Activated T-helper 17 cell treated with anti-CD3 and anti-CD28 coated beads, Interleukin-2, amount 50 U/mL, for 72 hours (primary cell): ENCODE measurements at places on chromosomes 11 and 22.

GRCh38 chr11:67611165-67611564 is 4.4 kb downstream of the NDUFV1 start:
- ATAC-seq = no peak
- H3K36me3 ChIP-seq = peaks cover 32% of the 10 kb centered on the region
- no peak overlapping the region for H3K4me3 ChIP-seq

- peaks cover 14% of the 10 kb centered on the region for H3K27me3 ChIP-seq
- no peak overlapping the region for H3K4me3 ChIP-seq
- peaks cover 11% of the 10 kb centered on the region for H3K4me1 ChIP-seq
These were observed 50.9 kb downstream of the ENDOD1 start for GRCh38 chr11:95140397-95141033.

- no peaks in the 10 kb centered on the region for H3K27me3 ChIP-seq
- H3K36me3 ChIP-seq = no peaks in the 10 kb centered on the region
- peak overlapping the region; percentile 25 for H3K27ac ChIP-seq
- H3K4me1 ChIP-seq = peaks cover 22% of the 10 kb centered on the region
These were observed 17.7 kb upstream of the SYTL2 start for GRCh38 chr11:85828640-85828978.

GRCh38 chr11:83599066-83599465 is 312.9 kb upstream of the CCDC90B start:
- ATAC-seq = no peak
- H3K4me3 ChIP-seq = no peak overlapping the region
- no peaks in the 10 kb centered on the region for H3K36me3 ChIP-seq
- no peak overlapping the region for H3K27ac ChIP-seq
- no peaks in the 10 kb centered on the region for H3K4me1 ChIP-seq

GRCh38 chr11:108966978-108967377 is 302.1 kb downstream of the DDX10 start:
- H3K27ac ChIP-seq = peak overlapping the region; percentile 21
- H3K36me3 ChIP-seq = no peaks in the 10 kb centered on the region
- H3K4me3 ChIP-seq = no peak overlapping the region
- no peak for ATAC-seq
- no peaks in the 10 kb centered on the region for H3K4me1 ChIP-seq

- no peaks in the 10 kb centered on the region for H3K27me3 ChIP-seq
- peak overlapping the region; percentile 92 for H3K27ac ChIP-seq
- peaks cover 44% of the 10 kb centered on the region for H3K36me3 ChIP-seq
- H3K4me1 ChIP-seq = peaks cover 20% of the 10 kb centered on the region
- H3K4me3 ChIP-seq = peak overlapping the region; percentile 95
These were observed 2.1 kb downstream of the CORO1B start for GRCh38 chr11:67441098-67441563.

DNA sequence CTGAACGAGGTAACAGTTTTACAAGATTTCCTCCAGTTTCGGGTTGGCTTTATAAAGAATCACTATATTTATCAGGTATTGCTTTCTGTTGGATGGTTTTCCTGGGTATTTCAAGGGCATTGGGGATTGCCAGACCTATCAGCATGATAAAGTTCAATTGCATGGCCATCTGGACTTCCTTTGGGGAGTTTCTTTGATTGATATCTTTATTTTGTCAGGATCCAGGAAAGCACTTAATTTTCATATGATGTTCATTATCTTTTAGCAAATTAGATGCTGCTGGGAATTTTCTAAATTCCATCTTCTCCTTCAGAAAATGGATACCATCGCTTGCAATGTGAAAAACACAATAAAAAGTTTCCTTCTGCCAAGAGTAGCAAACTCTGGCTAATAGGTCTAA is 21.2 kb downstream of the RFPL2 start:
- H3K27me3 ChIP-seq = peaks cover 5% of the 10 kb centered on the region
- H3K4me3 ChIP-seq = no peak overlapping the region
- H3K36me3 ChIP-seq = no peaks in the 10 kb centered on the region
- no peak overlapping the region for H3K27ac ChIP-seq
- H3K4me1 ChIP-seq = no peaks in the 10 kb centered on the region

- H3K36me3 ChIP-seq = no peaks in the 10 kb centered on the region
- H3K27me3 ChIP-seq = no peaks in the 10 kb centered on the region
- no peaks in the 10 kb centered on the region for H3K4me1 ChIP-seq
- no peak overlapping the region for H3K4me3 ChIP-seq
These were observed 1.7 kb upstream of the CHCHD10 start for GRCh38 chr22:23769321-23769965.

- H3K36me3 ChIP-seq = no peaks in the 10 kb centered on the region
- H3K4me3 ChIP-seq = no peak overlapping the region
- H3K27me3 ChIP-seq = peaks cover 3% of the 10 kb centered on the region
- no peak for ATAC-seq
- no peak overlapping the region for H3K27ac ChIP-seq
- H3K4me1 ChIP-seq = no peaks in the 10 kb centered on the region
These were observed 6.1 kb upstream of the ELF5 start for GRCh38 chr11:34519595-34520235.

DNA sequence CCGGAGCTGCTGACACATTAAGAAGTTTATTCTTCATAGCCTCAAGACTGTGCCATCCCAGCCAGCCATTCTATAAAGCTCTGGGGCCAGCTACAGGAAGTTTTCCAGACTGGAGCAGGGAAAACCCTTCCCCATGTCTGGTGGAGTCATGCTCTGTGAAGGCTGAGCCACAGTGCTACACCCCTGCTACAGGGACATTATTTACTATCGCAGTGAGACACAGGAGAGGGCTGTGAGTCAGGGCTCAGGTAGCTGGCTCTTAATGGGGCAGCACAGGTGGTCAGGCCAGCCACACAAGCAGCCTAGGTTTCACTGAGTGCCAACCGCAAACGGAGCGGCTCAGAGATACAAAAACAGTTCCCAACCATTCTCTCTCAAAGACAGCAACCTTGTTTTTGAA is 12.1 kb downstream of the HPS4 start:
- H3K27me3 ChIP-seq = no peaks in the 10 kb centered on the region
- H3K27ac ChIP-seq = no peak overlapping the region
- ATAC-seq = no peak
- peaks cover 96% of the 10 kb centered on the region for H3K36me3 ChIP-seq

GRCh38 chr22:27050771-27051170 is 393.4 kb downstream of the MIAT start:
- H3K4me1 ChIP-seq = no peaks in the 10 kb centered on the region
- ATAC-seq = no peak
- no peak overlapping the region for H3K4me3 ChIP-seq
- H3K36me3 ChIP-seq = no peaks in the 10 kb centered on the region
- no peak overlapping the region for H3K27ac ChIP-seq

DNA sequence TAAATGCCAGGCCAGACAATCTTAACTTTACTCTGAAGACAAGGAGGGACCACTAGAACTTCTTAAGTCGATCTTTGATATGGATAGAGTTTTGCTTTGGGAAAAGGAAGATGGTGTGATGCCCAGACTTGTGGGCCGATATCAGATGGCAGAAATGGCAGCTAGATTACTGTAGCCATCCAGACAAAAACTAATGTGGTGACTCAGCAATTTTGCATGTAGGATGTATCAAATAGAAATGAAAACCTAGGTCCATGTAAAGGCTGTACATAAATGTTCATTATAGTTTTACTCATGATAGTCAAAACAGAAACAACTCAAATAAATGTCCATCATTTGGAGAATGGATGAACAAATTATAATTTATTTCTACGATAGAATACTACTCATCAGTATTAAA is 121.5 kb downstream of the APIP start:
- H3K36me3 ChIP-seq = no peaks in the 10 kb centered on the region
- H3K27me3 ChIP-seq = peaks cover 14% of the 10 kb centered on the region
- H3K4me1 ChIP-seq = no peaks in the 10 kb centered on the region
- no peak overlapping the region for H3K4me3 ChIP-seq
- H3K27ac ChIP-seq = no peak overlapping the region
- no peak for ATAC-seq

GRCh38 chr22:42277988-42278776 is 7.7 kb upstream of the TCF20 start:
- H3K36me3 ChIP-seq = no peaks in the 10 kb centered on the region
- H3K27ac ChIP-seq = no peak overlapping the region
- no peak overlapping the region for H3K4me3 ChIP-seq
- no peaks in the 10 kb centered on the region for H3K4me1 ChIP-seq
- H3K27me3 ChIP-seq = no peaks in the 10 kb centered on the region

DNA sequence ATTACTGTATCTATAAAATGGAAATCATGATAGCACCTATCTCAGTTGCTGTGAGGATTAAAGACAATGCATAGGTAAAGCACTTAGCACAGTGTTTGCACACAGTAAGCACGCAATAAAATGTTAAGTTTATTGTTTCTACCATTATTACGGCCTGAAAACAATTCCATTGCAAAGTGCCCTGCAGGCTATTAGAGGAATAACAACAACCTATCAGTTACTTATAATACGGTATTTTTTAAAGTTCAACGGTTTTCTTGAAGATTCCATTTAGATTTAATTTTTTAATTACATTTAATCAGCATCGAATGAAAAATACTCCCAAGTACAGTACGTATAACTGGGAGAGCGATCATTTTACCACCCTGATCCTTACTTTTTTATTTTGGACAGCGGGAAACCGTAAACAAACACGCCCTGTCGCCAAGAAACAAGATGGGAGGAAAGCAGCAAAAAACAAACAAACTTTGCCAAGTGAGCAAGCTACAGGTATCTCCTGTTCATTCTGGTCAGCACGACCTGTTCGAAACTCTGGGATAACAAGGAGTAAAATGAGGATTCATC is 893 bp downstream of the SLC36A4 start:
- peak overlapping the region; percentile 98 for H3K27ac ChIP-seq
- H3K4me3 ChIP-seq = peak overlapping the region; percentile 97
- ATAC-seq = no peak
- peaks cover 14% of the 10 kb centered on the region for H3K4me1 ChIP-seq
- H3K27me3 ChIP-seq = no peaks in the 10 kb centered on the region
- H3K36me3 ChIP-seq = peaks cover 6% of the 10 kb centered on the region

GRCh38 chr11:10322830-10323792 is 18.2 kb downstream of the ADM start:
- peak; percentile 78 for ATAC-seq
- peaks cover 13% of the 10 kb centered on the region for H3K27me3 ChIP-seq
- H3K27ac ChIP-seq = peak overlapping the region; percentile 97

- H3K36me3 ChIP-seq = no peaks in the 10 kb centered on the region
- no peaks in the 10 kb centered on the region for H3K4me1 ChIP-seq
- peaks cover 24% of the 10 kb centered on the region for H3K27me3 ChIP-seq
- no peak overlapping the region for H3K4me3 ChIP-seq
These were observed 21.1 kb upstream of the LRRC55 start for GRCh38 chr11:57160665-57161064.

- H3K27me3 ChIP-seq = peaks cover 20% of the 10 kb centered on the region
- no peak overlapping the region for H3K27ac ChIP-seq
- H3K4me1 ChIP-seq = no peaks in the 10 kb centered on the region
These were observed 363.0 kb downstream of the CTTN start for GRCh38 chr11:70761094-70761907.

DNA sequence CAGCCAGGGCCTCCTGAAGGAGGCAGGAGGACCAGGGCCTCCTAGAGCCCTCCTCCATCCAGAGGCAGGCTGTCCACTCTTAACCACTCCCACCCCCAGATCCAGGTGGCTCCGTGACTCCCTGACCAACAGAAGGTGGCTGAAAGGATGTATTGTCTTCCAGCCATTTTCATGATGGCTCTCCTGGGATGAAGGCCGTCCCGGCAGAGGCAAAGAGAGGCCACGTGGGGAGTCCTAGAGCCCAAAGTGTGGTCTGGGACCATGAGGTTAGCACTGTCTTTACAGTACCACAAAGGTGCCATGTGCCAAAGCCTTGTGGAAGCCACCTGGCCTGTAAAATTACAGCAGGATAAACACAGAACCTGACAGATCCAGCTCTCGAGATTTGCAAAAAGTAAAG is 42.3 kb downstream of the DUSP8 start:
- peaks cover 3% of the 10 kb centered on the region for H3K36me3 ChIP-seq
- no peak for ATAC-seq
- H3K27ac ChIP-seq = no peak overlapping the region

GRCh38 chr11:96094156-96094555 is 170.2 kb upstream of the MTMR2 start:
- H3K36me3 ChIP-seq = peaks cover 42% of the 10 kb centered on the region
- H3K4me3 ChIP-seq = peak overlapping the region; percentile 21
- peaks cover 20% of the 10 kb centered on the region for H3K4me1 ChIP-seq
- ATAC-seq = no peak
- no peaks in the 10 kb centered on the region for H3K27me3 ChIP-seq
- no peak overlapping the region for H3K27ac ChIP-seq

DNA sequence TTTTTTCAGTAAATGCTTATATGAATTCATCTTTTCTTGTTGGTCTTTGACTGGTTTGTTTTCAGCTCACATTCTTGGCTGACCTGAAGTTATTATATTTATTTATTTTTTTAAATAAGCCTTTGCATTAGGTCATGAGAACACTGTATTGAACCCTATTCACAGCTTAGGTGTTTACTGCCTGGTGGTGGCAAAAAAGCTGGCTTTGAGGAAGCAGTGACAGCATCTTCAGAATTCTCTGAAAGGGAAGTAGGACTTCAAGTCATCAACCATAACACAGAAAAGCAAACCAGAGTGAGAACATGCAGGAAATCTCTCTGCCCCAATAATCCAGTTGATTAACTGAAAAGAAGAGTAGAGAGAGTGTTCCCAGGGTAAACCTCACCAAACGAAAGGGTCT is 30.3 kb upstream of the MMP13 start:
- no peaks in the 10 kb centered on the region for H3K36me3 ChIP-seq
- no peak for ATAC-seq
- H3K4me1 ChIP-seq = no peaks in the 10 kb centered on the region
- H3K27ac ChIP-seq = no peak overlapping the region

GRCh38 chr11:42524534-42525227 is 787.1 kb upstream of the API5 start:
- no peak for ATAC-seq
- H3K4me3 ChIP-seq = no peak overlapping the region
- no peaks in the 10 kb centered on the region for H3K4me1 ChIP-seq
- H3K36me3 ChIP-seq = no peaks in the 10 kb centered on the region
- H3K27me3 ChIP-seq = no peaks in the 10 kb centered on the region

DNA sequence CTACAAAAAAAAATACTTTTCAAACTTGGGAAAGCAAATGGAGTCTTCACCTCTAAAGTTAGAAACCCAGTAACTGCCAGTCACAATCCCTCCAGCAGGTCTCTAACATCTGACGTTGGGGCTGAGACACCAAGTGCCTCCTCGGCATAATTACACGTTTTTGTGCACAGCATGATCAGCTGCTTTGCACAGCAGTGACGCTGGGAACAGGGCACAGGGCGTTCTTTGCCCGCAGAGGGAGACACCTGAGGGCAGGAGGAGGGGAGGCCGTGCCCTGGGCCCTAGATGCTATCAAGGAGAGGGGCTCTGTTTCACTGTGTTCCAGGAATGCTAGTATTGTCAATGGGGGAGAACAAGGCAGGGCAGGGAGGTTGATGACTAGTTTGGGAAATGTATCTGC is 120.1 kb downstream of the PARVA start:
- H3K36me3 ChIP-seq = no peaks in the 10 kb centered on the region
- ATAC-seq = no peak
- no peak overlapping the region for H3K27ac ChIP-seq
- peaks cover 6% of the 10 kb centered on the region for H3K27me3 ChIP-seq
- H3K4me3 ChIP-seq = no peak overlapping the region
